ENCODE measurements at places on chromosomes 12 and 14. TPM values are rescaled to one million over a fixed set of nuclear protein-coding genes. Genes with fewer than 3 reads are reported as not detected.

Gene CRACR2A
- total RNA-seq, result 17.3 TPM

Gene RCOR1
- total RNA-seq, result 21.8 TPM

Gene PLEK2
- not detected for total RNA-seq

Gene RNASE1
- 125 TPM for total RNA-seq

Gene GPR65
- total RNA-seq, result 2.3 TPM

Gene PARP11
- 12.3 TPM for total RNA-seq

Gene CACNA1C
- total RNA-seq, result 11.8 TPM

Gene PROX2
- total RNA-seq, result not detected

Gene CLEC1B
- not detected for total RNA-seq

Gene DBX2
- 0.73 TPM for total RNA-seq

Gene ARHGEF25
- 19.2 TPM for total RNA-seq

Gene ZNF664
- 97.8 TPM for total RNA-seq

Gene GPR84
- not detected for total RNA-seq

Gene CPNE6
- not detected for total RNA-seq

Gene EFCAB11
- total RNA-seq, result 13.6 TPM

Gene KCNK10
- total RNA-seq, result not detected

Data from breast epithelium (tissue), 4 donors.